ENCODE measurements at places on chromosomes 11 and 22.

DNA sequence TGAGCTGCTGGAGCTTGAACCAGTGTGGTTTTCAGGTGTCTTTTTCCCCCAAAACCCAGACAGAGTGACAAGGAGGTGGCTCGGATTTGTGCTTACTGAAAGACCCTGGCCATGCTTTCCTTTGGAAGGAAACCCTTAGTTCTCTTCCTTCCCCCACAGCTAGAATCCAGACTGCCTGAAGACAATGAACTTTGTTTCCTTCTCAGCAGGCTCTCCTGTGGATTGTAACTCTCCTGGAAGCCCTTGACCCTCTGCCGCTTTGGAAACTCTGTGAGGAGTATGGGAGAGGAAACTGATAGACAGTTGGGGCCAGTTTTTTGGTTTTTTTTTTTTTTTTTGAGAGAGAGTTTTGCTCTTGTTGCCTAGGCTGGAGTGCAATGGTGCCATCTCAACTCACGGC, 62.1 kb upstream of the SESN3 start:
- DNase-seq: no peak

- peak; percentile 40 for DNase-seq
Observed at GRCh38 chr11:129695571-129696308, 119.9 kb upstream of the TMEM45B start.

GRCh38 chr11:60316317-60316716, 10.7 kb upstream of the MS4A6E start:
- DNase-seq: no peak

DNA sequence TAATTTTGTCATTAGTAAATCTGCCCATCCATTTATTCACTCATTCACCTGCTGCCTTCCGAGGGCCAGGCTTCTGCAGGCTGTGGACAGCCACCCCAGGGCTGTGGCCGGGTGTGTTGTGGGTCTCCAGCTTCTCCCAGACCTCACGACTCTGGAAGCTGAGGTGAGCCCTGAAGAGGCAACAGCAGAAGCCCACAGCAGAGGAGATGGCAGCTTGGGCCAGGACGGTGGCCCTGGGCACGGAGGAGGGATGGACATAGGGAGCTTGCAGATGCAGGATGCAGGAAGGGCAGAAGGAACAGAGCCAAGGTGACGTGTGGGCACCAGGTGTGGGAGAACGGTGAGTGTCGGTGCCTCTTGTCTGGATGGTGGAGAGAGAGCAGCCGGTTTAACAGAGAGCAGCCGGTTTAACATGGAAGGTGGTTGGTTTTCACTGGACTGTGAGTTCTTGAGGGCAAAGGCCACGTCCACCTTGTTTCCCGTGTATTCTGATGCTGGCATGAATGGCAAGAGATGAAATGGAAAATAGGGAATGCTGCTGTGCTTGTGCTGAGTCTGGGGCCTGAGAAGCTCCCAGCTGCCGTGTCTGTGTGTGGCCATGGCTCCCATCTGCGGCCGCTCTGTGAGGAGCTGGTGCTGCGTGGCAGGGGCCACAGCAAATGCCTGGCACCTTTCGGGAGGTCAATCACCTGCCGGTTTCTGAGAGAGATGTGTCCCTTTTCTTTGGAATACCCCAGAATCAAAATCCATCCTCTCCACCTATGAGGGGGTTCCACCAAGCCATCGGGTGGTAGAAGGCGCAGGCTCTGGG, 669.9 kb downstream of the BRD1 start:
- no peak for DNase-seq

- no peak for DNase-seq
Observed at GRCh38 chr11:57728829-57729228, 12.5 kb upstream of the SELENOH start.

- DNase-seq: no peak
Observed at GRCh38 chr11:111733611-111734088, 32.5 kb downstream of the PPP2R1B start.

DNA sequence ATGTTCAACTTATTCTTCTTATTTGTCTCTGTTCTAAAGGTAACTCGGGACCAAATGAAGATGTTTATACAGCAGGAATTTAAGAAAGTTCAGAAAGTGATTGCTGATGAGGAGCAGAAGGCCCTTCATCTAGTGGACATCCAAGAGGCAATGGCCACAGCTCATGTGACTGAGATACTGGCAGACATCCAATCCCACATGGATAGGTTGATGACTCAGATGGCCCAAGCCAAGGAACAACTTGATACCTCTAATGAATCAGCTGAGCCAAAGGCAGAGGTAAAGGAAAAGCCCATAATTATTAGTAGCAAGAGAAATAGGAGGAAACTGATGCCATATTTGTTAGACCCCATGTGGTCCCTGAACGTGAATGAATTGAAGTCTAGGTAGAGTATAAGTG, 63.3 kb downstream of the TRIM44 start:
- DNase-seq: no peak

DNA sequence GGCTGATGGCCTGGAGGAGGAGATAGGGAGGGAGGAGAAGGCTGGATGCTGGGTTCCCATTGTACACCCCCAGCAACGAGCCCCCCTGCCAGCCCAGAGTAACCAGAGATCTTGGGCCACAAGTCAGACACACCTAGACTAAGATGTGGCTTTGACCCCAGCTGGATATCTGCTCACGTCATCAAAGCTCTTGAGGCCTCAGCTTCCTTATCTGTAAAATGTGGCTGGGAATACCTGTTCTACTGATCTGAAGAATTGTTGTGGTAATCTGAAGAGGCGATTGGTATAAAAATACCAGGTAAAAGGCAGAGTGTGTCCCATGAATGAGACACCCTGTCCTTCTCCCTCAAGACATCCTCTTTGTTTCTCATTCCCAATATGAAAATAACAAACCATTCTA, 280.0 kb downstream of the ST3GAL4 start:
- DNase-seq: no peak

GRCh38 chr11:20031155-20032001, 128.9 kb downstream of the DBX1 start:
- DNase-seq: no peak

DNA sequence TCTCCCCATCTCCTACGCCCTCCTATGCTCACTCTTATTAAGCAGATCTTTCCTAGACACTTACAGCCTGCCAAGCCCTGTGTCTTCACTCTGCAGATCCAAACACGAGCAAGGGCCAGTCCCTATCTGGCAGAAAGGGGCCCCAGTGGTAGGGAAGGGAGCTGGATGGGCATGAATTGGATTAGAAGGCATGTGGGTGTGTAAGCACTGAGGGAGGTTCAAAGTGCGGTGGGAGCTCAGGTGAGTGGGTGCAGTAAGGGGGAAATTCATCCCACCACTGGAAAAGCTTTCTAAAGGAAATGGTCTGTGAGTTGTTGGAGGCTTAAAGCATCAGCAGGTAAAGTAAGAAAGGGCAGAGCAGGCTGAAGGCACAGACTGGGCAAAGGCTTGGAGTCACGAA, 5.5 kb downstream of the TMEM132A start:
- DNase-seq: no peak

GRCh38 chr11:10324474-10324873, 19.6 kb downstream of the ADM start:
- no peak for DNase-seq

DNA sequence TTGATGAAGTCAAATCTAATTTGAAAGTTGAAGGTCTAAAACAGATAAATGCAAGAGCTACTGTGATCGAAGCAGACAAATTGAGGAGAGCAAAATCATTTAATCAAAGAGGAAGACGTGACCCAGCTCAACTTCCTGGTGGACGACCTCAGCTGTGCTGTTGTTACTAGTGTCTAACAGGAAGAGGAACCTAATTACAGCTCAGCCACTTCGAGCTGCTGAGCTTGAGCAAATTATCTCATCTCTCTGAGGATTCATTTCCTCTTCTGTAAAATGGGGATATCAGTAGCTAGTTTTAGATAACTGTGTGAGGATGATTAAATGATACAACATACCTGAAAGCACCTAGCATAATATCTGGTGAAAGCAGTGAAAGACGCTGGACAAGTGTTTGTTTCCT, 48.6 kb upstream of the OLFML1 start:
- DNase-seq: no peak

DNA sequence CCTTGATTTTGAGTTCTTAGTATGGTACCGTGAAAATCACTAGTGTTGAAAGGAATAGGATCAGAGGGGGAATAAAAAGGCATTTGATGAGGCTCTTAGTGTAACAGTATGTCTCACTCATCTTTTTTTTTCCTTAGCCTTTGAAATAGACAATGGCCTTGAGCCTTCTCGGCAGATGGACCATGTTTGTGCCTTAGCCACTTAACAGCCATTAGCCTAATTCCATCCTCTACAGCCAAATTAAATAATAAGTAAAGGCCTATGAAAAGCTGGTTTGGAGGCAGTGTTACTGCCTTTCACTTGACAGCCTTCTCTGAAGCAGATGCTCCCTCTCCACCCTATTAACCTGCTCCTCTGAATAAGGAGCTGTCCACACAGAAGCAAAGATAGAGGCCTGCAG, 580.7 kb downstream of the NTM start:
- no peak for DNase-seq

DNA sequence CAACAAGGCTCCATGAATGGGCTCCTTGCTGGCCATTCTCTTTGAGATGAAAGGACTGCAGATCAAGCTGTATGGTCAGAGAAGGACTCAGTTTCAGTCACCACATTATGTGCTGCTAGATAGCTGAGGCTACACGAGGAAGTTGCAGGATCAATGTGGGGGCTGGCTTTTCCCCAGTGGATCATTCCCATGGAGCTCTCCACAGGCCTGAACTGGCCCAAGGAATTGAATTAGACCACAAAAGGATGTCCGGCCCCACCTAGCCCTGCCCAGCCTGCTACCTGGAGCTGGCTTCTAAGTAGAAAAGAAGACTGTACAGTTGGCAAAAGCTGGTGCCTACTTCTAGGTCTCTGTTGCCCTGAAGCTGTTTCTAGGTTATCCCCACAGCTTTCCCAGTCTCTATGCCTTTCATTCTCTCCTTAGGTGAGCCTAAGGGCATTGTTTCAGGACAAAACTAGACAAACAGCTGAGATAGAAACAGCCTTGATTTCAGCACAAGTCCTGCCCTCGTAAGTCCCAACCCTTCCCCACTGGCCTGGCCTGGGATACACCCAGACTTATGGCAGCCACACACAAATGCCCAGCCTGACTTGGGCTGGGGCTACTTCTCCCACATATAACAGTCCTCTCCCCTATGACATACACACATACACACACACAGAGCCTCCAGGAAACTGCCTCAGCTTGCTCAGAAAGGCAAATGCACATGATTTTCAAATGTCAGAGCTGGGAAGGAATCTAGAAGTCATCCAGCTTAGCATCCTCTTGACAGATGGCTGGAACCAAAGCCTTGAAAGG, 129.1 kb upstream of the NCAM1 start:
- DNase-seq: no peak

DNA sequence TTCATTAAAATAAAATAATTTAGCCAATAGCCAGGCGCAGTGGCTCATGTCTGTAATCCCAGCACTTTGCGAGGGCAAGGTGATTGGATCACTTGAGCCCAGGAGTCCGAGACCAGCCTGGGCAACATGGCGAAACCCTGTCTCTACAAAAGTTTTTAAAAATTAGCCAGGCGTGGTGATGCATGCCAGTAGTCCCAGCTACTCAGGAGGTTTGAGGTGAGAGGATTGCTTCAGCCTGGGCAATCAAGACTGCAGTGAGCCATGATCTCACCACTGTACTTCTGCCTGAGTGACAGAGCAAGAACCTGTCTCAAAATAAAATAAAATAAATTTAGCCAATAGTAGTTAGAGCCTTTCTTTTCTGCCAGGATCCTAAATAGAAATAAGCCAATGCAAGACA, 12.2 kb downstream of the HPS5 start:
- DNase-seq: no peak

DNA sequence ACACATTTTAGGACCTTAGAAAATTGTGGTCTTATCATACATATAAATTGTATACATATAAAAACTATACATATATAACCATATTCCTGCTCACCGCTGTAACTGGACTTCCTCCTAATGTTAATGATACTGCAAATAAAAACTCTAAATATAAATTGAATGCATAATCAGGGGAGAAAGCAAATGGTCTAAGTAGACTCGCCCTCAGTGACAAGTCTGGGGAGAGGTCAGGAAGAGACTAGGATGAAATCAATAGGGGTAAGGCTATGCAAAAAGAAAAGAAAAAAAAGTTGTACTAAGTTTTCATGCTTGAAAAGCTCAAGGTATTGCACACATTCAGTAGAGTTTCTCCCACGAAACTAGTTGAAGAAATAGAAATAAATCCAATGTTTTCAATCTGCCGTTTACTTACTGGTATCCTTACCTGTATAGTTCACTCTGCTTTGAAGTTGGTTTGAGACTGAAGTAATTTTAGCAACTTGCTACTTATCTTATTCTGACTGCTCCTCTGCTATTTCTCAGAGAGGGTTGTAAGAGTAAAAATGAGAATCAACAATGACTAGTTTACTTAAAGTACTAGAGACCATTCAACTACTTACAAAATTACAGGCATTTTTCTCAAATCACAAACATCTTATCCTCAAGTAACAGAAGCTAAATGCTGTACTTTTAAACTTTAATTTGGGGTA, 12.2 kb upstream of the ARHGAP32 start:
- DNase-seq: no peak

DNA sequence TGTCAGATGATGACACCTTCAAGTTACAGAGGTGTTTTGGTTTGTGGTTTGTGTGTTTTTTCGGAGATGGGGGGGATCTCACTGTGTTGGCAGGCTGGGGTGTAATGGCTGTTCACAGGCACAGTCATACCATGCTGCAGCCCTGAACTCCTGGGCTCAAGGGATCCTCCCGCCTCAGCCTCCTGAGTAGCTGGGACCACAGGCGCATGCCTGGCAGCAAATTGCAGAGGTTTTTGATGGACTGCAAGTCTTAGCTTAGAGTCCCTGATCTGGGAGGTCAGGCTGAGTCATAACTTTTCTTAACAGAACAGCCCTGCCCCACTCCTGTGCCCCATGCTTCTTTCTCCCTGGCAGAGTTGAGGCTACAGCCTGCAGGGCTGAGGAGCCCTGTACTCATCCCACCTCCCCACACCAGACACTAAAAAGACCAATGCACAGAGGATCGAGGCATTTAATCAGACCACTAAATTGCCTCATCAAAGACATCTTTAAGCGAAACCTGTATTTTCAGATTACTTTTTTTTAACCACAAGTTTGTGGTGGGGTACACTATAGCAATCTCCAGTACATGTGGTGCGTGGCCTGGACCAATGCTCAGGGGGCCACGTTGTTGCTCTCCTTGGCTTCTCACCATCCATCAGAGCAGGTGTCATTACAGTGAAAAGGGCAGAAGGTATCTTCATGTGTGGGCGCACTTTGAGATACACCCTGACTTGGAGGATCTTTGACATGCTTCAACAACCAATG, 17.1 kb upstream of the ADORA2A start:
- DNase-seq: no peak

DNA sequence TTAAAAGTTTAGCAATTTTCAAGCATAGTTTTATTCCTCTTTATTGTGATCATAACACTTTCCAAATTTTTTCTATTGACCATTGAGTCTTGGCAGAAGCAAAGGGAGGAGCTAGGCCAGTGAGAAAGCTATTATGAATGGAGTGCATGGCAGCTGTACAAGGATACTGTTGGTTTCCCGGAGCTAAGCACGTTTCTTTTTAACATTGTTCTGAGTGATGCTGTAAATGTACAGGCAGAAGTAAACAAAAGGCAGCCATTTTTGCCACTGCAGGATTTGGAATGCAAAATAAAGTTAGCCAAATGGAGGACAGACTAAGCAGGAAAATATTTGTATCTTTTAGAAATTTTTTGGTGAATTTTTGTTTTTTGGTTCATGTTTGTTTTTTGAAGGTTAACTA, 16.2 kb downstream of the CBL start:
- DNase-seq: no peak
